ENCODE measurements at places on chromosomes 2 and 18.

DNA sequence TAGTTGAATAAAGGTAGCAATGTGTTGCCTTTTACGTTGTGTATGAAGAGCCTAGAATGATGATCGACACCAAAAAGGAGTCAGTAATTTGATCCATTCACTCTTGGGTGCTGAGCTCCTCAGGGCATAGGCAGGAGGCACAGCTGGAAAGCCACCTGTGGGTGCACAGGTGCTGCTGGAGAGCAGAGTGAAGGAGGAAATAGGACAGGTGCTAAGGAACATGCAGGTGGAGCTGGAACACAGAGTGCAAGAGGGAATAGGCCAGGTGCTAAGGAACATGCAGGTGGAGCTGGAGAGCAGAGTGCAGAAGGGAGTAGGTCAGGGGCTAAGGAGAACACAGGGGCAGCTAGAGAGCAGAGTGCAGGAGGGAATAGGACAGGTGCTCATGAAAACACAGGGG, 86.1 kb downstream of the SH3YL1 start:
- no peak for DNase-seq

DNA sequence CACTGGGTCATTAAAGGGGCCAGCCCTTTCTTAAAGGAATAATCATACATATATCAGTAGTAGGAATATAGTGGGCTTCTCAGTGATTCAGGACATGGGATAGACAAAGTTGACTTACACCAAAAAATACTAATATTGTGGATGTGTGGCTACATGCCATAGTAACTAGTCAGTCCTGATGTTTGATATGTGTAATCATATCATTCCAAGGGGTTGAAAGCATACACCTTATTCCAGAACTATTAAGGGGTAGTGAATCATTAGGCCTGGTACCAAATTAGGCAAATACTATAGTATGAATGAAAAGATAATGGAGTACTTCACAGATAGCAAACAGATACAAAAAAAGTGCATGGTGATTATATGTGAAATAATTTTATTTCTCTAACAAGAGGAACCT, 814.9 kb upstream of the NRXN1 start:
- no peak for DNase-seq

- DNase-seq: no peak
Observed at GRCh38 chr2:105736145-105736544, 8.6 kb upstream of the NCK2 start.

DNA sequence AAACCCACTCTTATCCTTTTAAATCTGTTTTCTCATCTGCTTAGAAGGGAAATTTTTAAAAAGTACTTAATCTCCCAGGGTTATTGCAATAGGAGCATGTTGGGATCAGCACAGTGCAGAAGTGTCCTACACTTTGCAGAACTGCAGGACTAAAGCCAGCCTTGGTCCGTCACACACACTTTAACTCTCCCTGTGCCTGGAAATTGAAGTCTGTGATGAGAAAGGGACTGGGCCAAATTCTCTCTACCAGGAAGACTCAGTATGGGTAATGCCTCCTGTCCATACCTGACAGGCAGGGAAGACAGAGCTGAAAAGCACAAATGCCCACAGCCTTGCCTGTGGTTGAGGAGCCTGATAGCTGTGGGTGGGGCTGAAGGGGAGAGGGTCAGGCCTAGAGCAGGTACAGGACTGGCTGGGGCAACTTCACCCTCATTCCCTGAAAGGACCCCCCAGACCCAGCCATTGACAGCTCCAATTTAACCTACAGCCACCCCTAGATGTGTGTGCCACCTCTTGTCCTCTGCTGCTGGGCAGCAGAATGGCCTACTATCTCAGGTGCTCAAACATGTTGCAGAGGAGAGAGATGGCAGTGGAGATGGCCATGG, 377.2 kb upstream of the KLHL29 start:
- no peak for DNase-seq

DNA sequence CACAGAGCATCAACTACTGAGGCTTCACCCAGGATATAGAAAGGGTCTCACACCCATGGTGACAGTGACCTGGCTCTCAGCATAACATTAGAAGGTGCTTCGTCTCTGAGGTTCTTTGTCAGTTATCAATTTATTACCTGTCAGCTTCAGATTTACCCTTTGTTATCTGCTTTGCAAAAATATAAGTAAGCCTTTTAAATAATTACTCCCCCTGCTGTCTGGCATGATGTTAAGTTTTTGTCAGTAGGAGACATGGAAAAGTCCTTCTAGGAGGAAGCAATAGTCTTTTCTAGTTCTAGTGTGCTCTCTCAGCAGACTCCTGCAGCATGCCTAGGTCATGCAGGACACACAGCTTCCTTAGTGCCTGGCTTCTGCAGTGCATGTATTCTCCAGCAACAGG, 149.9 kb downstream of the RDH14 start:
- no peak for DNase-seq

Measured in posterior cingulate gyrus (tissue), 11 donors.